ENCODE measurements at places on chromosomes 3 and 15.

- no peak for DNase-seq
Measured at GRCh38 chr3:120682095-120682681, at the start of gene HGD. HGD (minus strand) TSS chr3:120682239; CDS start chr3:120682111, 128 bp downstream.

DNA sequence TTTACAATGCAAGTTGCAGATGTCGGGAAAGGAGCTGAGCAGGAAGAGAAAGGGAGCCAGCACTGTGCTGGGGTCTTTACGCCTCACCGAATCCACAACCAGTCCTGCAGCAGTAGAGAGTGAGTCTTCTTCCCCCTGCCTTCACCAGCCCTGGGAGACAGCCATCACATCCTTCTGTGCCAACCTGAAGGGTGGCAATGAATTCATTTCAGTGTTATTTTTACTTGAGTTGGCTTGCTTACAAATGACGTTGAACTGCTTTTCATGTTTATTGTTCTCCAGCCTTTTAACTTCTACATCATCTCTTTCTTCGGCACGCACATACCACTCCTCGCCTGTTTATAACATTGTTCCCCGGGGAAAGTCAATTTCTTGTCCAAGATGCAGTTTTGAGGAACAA lies 77.1 kb downstream of the TRIM42 start:
- no peak for DNase-seq

GRCh38 chr15:62412686-62413085 lies 247.6 kb upstream of the C2CD4B start:
- DNase-seq, result no peak

- no peak for DNase-seq
Measured at GRCh38 chr3:177746337-177746933, 549.2 kb upstream of the TBL1XR1 start.

- DNase-seq, result no peak
Measured at GRCh38 chr3:38598791-38599190, 50.7 kb downstream of the SCN5A start.

- DNase-seq, result no peak
Measured at GRCh38 chr3:72204452-72204851, 419.5 kb upstream of the PROK2 start.
